ENCODE measurements at places on chromosomes 11 and 22.

GRCh38 chr11:88068848-88069554, 106.2 kb downstream of the RAB38 start:
- no peak for DNase-seq

DNA sequence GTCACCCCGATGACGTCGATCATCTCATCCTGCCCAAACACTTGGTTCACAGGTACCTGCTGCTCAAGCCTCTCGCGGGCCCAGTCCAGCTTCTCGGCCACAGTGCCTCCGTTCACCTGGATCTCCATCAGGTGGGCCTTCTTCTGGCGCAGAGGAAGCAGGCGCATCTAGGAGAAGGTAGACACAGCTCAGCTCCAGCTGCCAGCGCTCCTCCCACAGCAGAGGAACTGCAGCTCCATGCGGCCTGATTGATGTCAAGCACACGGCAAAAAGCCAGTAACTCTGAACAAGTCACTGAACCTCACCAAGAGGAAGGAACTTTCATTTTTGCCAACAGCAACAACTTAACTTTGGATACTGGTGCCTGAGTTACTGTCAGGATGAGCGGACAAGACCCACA, 4.0 kb downstream of the RPL3 start:
- DNase-seq = no peak

DNA sequence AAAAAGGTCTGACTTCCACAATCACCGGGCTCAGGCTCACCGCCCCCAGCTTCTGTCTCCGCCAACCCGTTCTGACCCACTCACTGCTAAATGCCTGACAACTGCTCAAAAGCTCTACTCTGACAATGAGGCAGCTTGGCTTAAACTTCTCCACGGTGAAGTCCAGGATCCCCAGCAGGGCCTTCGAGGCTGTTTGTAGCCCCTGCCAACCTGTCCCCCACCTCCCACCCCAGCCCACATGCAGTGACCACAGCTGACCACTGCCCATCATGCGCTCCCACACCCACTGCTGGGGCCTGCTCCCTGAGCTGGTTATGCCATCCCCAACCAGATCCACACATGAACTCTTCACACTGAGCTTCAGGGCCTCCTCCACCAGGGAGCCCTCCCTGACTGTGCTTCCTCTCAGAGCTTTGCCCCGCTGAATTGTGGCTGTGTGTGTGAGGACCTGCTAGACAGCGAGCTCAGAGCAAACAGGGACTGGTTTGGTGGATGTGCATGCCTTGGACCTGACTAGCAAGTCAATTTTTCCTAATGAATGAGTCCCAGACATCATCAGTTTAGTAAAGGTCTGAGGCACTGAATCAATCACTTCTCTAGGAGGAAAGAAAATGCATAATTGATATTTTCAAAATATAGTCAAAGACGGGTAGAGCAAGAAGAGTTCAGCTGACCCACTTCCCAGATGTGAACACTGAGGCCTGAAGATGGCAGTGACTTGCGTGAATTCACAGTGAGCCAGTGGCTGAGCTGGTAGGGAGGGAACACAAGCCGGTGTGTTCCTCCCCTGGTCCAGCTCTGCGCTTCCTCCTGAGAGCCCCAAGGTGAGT, 7.7 kb downstream of the LRRC32 start:
- no peak for DNase-seq

- no peak for DNase-seq
These were observed 14.6 kb downstream of the SLC43A1 start for GRCh38 chr11:57500926-57501325.

DNA sequence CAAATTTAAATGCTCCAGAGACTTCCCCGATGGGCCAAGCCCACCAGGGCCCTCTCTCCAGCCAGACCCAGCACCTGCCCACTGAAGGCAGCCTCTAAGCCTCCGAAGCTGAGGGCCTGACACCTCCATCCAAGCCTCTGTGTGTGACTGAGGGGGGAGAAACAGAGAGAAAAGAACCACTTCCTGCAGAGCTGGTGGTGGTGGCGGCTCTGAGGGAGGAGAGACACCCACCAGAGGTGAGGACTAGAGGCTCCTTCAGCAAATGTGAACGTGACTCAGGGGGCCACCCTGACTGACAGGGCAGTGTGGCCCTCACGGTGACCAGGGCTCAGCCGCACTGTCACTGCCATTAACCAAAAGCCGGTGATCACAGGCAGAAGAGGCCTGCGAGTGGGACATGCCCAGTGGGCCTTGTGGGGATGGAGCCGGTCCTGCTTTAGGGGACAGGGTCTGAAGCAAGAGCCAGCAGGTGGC, 31.0 kb upstream of the CD5 start:
- no peak for DNase-seq

GRCh38 chr22:17949642-17950473, 74.5 kb downstream of the MICAL3 start:
- DNase-seq = no peak

DNA sequence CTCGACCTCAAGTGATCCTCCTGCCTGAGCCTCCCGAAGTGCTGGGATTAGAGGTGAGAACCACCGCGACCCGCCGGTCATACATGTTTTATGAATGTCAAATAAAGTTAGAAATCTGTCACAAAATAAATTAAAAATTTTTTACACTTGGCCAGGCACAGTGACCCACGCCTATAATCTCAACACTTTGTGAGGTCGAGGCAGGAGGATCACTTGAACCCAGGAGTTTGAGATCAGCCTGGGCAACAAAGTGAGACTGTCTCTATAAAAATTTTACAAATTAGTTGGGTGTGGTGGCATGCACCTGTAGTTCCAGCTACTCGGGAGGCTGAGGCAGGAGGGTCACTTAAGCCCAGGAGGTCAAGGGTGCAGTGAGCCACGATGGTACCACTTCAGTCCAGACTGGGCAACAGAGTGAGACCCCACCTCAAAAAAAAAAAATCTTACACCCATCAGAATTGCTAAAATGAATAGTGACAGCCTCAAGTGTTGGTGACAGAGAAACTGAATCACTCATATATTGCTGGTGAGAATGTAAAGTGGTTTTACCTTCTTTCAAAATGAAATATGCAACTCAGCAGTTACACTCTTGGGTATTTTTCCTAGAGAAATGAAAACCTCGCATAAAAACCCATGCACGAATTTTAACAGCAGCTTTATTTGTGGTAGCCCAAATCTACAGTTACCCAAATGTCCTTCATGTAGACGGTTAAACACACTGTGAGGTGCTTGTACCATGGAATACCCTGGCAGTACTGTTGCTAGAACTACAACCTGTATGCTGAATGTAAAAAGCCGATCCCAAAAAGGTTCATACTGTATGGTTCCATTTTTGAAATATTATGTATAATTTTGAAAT, 55.4 kb downstream of the MED15 start:
- no peak for DNase-seq

GRCh38 chr22:48368975-48369525, 1458.6 kb downstream of the BRD1 start:
- no peak for DNase-seq

DNA sequence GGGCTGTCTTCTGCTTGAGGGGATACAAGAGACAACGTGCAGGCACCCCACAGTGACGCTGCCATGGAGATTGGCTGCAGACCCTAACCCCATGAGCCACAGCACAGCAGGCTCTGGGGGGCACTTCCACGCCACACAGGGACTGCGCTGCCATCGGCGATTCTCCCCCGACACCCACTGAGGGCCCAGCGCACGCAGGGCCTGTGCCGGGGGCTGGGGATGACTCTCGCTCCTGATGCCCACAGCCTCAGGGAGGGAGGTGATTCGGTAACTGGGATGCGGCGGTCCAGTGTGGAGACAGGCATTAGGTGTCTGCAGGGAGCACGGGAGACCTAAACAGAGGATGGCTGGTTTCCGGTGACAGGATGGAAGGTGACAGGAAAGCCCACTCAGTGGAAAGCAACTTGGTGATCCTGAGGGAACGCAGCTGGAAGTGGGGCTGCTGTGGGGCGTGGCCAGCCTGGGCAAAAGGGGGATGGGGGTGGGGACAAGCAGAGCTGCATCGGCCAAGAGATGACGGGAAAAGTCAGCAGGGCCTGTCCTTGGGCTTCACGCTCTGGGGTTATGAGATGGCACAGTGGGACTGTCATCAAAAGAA, 37.7 kb downstream of the EFCAB6 start:
- DNase-seq = no peak

GRCh38 chr22:20237480-20238440, 30.4 kb downstream of the RTN4R start:
- DNase-seq = no peak

GRCh38 chr11:44989831-44990566, 39.3 kb upstream of the TP53I11 start:
- no peak for DNase-seq

- no peak for DNase-seq
These were observed 50.9 kb downstream of the SLC25A17 start for GRCh38 chr22:40768206-40768605.

DNA sequence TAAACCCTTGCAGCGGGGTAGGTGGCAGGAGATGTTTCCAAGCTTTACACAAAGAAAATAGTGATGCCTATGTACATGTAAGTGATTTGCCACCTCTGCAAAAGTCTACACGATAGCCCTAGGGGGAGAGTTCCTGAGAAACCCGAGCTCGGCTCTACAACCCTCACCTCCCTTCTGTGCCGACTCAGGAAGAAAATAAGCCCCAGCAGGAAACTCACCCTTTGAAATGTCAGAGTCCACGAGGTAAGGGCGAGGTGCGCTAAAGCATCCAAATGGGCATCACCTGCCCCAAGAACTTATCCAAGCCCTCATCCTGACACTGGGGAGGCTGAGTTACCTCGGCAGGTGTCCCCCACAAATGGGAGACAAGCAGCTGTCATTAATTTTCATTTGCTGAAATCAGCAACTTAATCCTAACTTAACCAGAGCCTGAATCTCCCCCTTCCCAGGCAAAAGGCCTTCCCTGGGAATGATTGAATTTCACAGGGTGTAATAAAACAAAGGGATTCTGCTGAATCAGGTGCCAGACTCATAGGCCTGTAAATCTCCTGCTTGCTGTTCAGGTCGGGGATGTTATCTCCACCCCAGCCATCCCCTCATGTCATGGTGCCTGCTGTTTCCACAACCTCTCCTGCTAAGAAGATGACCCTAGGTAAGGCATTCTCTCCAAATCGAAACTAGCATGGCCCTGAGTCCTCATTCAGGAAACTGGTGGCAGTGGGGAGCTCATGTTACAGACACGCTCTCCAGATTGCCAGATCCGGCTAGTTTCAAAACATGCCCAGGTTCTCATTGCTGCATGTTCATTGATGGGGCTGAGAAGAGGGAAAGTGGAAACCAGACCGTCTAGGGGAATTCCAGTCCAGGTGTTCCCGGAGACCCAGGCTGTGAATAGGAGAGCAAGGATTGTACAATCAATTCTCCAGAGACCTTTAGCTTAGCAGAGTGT, 105.3 kb upstream of the KIRREL3 start:
- no peak for DNase-seq
